CD4-positive, alpha-beta T cell treated with Interleukin-15 for 4 hours (primary cell): ENCODE measurements at places on chromosomes 3 and 15.

DNA sequence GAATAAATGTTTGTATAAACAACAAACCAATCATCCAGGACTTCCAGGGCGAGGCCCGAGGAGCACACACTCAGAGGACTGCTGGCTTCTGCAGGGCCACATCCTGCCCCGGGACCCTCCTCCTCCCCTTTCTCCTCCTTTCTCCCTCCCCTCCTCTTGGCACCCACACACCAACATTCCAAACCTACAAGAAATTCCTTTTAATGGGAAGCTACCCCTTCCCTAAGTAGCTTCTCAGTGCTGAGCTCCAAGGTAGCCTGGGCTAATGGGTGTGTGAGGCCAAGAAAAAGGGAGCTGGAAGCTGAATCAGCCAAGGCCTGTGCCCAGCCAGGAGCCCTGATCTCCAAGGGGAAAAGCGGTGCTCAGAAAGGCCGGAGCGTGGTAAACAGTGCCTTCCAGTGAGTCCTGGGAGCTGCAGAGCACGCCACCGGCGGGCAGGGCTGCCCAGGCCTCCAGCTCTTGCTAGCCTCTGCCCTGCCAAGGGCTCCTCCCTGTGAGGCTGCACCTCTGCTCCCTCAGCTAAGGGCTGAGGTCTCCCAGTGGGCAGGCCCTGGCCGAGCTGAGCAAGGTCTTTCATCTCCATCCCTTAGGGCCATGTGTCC is 3.9 kb downstream of the ITIH3 start:
- DNase-seq, result no peak

DNA sequence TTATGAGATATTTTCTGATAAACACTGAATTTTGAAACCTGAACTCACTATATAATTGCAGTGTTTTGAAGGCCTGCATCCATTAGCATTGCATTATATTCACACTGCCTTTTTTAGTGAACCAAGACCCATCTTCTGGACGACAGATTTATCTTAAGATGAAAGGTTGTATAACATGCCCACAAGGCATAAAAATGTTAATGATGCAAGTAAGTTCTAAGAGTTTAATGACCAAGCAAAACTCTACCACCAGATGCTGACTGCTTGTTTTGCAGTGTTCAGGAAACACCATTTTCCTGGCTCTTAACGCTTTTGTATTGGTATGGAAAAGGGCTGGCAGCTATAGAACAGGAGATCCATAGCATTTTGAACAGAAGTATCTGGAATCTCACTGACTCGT is 46.1 kb downstream of the USP50 start:
- DNase-seq, result no peak

DNA sequence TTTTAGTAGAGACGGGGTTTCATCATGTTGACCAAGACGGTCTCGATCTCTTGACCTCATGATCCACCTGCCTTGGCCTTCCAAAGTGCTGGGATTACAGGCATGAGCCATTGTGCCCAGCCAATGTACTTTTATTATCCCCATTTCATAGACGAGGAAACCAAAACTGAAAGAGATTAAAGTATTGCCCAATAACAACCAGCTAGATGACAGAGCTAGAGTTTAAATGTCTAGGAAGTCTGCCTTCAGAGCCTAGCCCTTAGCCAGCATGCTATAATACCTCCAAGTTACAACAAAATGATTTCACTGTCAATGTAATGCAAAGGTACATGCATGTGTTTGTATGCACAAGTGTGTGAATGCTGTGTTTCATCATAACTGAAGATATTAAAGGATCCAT is 389.4 kb upstream of the RBMS3 start:
- DNase-seq, result no peak

- no peak for DNase-seq
These were observed 40.9 kb upstream of the RYK start for GRCh38 chr3:134291319-134292254.

DNA sequence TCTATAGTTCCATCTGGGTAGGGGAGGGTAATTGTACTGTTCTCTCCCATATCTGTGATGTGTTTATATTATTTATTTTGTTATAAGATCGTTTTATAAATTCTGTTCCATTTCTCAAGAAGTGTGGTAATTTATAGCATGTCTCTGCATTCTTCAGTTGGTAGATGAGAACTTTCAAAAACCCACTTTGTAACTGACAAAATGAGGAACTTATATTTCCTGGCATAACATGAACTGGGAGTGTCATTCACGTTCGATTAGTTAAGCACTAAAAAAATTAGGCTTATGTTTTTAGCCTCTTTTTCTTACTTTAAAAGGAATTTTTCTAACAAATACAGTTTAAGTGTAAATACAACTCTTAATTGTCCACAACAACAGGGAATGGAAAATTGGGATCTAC is 230.8 kb downstream of the CGGBP1 start:
- no peak for DNase-seq

- DNase-seq, result no peak
These were observed 59.5 kb downstream of the TP63 start for GRCh38 chr3:189690672-189691071.

- no peak for DNase-seq
These were observed 125.5 kb downstream of the MBNL1 start for GRCh38 chr3:152394246-152394645.

DNA sequence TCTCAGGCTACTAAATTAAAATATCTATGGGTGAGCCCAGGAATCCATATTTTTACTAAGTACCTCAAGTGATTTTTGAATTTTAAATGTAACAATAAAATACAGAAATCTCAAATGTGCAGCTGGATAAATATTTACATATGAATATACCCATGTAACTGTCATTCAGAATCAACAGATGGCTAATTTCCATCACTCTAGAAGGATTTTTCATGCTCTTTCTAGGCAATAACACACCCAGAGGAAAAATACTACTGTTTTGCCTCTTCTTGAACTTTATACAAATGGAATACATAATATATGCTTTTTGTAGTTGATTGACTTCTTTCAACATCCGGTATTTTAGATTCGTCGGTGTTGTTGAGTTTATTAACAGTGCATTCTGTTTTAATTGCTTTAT is 601.3 kb upstream of the NECTIN3 start:
- DNase-seq, result no peak

GRCh38 chr3:120645083-120645845 is 36.8 kb downstream of the HGD start:
- DNase-seq, result no peak

DNA sequence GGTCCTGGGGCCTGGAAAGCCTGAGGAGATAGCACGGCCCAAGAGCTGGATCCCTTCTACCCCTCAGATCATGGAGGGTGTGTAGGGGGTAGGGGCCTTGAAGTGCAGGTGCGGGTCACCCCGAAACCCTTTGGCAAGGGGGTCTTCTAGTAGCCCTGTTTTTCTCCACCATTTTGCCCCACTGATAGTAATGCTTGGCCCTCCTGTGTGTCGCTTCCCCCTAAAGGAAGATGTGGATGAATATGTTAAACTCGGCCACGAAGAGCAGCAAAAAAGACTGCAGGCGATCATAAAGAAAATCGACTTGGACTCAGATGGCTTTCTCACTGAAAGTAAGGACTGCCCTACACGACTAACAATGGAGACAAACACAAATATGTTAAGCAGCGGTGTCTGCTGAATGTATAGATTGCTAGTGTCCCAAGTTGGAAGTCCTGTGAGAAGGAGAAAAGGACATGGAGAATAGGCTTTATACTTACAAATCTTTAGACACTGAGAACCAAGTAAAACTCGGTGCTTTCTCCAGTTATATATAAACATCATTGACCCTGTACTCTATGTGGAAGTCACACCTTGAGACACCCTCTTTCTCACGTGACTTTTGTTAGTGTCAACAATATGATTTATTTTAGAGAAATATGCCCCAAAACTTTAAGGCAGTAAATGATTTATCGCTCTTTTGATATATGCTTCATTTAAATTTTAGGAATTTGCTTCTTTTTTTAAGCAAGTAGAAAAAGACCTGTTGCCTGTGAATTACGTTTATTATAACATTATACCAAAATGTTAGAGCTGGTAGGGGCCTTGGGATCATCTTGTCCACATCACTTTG is 802 bp downstream of the RCN2 start:
- DNase-seq, result no peak

- DNase-seq, result no peak
These were observed 61.8 kb downstream of the SLC9A9 start for GRCh38 chr3:143786219-143787191.

DNA sequence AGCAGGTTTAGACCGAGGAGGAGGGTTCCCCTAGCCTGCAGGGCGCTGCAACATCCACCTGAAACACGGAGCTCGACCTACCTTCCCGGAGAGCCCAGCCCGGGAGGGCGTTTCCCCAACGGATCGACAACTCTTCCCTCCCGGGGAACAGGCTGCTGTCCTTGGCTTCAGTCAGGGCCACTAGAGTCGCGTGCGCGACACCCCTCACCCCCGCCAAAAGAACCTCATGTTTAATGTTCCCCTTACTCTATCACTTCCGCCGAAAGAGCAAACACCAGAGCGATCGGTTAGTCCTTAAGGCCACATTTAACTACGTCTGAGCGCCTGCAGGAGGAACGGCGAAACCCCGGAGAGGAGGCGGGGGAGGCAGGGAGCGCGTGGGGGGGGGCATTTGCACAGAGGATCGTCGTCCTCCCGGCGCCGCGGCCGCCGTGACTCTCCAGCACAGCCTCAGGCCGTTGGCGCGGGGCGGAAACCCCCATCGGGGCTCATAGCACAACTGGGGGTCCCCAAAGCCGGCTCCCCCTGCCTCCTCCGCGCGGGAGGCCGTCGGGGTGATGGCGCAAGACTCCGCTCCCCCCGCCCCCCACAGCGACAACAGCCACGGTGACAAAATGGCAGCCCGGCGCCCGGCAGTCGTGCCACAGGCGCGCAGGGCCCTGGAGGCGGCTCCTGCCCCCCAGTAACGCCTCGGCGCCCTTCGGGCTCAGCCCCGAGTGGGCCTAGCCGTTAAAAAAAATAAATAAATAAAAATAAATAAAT is 3.2 kb downstream of the ANP32A start:
- peak; percentile 64 for DNase-seq

- no peak for DNase-seq
These were observed 27.2 kb upstream of the STT3B start for GRCh38 chr3:31505371-31506048.

- DNase-seq, result no peak
These were observed 23.2 kb upstream of the LAMP3 start for GRCh38 chr3:183185696-183186095.

DNA sequence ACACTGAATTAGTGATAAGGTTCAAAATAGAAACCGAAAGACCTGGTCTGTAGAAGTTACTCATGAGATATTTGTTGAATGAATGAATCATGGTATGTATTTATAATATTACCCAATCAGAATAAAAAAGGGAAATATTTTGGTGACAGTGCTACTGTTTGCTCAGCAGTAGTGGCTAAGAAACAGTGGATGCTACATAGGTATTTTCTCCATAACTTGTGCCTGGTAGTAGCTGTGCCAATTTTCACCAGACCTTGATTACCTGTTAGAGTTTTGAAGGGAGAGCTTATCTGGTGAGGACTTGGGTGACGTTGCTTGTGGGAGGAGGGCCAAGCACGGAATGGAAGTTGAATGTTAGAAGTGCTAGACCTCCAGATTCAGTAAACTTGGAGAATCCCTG is 14.3 kb downstream of the LIMD1 start:
- DNase-seq, result no peak

- DNase-seq, result no peak
These were observed 1.2 kb downstream of the GNAI2 start for GRCh38 chr3:50237133-50237651.

DNA sequence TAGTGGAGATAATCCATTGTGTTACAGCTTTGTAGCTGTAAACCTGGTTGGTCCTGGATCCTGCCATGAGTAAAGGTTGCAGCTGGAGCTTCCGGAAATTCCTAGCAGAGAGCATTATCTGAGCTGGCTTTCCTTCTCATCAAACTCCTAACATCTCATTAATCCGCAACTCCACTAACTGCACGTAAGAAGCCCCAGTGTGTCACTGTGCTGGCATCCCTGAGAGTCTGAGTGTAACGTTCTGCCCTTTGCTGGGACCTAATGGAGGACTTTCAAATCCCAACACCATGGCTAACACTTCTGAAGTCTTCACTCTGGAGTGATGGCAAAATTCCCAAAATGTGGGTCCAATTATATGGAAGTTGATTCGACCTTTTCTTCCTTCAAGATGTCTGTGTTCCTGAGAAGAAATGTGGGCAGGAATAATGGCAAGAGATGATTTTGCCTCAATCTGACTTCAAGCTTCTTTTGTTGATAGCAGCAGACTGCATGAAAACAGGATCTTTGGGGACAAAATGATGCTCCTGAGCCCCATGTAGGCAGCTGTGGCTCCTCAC is 9.6 kb upstream of the TRPM1 start:
- no peak for DNase-seq

DNA sequence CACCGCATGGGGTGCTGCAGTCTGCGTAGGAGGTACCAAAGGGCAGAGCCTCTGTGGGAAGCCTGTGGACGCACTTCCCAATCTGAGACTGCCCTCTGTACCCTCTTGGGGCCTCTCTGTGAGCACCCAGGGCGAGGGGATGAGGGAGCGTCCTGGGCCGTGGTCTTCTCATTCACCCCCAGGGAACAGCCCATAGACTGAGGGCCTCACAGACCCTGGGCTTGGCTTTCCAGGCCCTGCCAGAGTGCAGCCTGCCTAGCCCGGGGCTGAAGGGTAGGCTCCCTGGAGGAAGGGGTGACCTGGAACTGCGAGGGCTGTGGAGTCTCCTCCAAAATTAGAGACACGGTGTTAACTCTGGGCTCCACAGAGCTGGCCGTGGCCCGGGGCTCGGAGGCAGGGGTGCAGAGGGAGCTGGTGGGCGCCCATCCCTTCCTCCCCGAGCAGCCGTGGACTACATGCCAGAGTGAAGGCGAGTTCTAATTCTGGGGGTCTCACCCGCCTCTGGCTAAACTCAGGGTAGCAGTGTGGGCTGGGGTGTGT is 468 bp upstream of the SPTBN5 start:
- DNase-seq, result no peak

DNA sequence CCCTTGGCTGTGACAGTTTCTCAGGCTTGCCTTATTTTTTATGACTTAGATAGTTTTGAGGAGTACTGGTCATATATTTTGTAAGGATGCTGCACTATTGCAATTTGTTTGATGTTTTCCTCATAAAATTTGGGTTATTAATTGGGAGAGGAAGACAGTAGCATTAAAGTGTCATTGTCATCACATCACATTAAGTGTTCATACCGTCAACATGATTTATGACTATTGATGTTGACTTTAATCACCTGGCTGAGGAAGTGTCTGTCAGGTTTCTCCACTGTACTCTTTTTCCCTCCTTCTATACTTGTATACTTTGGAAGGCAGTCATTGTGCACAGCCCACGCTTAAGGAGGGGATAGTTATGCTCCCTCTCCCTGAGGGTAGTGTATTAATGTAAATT is 26.9 kb downstream of the TRIM69 start:
- no peak for DNase-seq

DNA sequence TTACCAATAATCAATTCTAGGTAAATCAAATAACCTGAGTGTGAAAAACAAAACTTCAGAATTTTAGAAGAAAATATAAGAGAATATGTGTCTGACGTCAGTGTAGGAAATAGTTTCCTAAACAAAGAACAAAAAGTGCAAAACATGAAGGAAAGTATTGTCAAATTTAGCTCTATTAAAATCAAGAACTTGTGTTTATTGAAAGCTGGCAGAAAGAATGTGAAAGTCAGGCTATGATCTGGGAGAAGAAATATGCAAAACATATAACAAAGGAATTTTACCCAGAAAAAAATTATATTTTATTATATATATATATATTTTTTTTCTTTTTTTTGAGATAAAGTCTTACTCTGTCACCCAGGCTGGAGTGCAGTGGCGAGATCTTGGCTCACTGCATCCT is 129.1 kb upstream of the ANKRD28 start:
- DNase-seq, result no peak

- no peak for DNase-seq
These were observed 68.3 kb downstream of the SLCO3A1 start for GRCh38 chr15:91921843-91922198.

GRCh38 chr3:135637013-135637412 is 328.5 kb upstream of the PPP2R3A start:
- no peak for DNase-seq

GRCh38 chr3:110955301-110955880 is 116.2 kb upstream of the NECTIN3 start:
- no peak for DNase-seq
